ENCODE measurements at places on chromosomes 5 and 9.

DNA sequence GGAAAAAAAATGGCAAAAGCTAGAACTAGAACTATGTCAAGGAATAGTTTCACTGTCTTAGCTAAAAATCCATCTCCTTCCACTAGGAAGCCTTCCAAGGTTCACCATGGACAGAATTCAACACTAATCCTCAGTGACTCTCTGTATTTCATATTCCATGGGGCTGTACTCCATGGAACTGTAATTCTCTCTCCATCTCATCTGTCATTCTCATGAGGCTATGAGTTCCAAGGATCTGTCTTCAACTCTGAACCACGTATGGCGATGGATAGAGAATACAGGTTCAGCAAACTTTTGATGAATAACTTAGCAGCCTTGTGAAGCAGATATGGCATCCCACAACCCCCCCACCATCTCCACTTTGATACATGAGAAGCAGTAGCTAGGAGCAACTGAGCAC lies 184.0 kb downstream of the SPOCK1 start:
- DNase-seq: no peak

DNA sequence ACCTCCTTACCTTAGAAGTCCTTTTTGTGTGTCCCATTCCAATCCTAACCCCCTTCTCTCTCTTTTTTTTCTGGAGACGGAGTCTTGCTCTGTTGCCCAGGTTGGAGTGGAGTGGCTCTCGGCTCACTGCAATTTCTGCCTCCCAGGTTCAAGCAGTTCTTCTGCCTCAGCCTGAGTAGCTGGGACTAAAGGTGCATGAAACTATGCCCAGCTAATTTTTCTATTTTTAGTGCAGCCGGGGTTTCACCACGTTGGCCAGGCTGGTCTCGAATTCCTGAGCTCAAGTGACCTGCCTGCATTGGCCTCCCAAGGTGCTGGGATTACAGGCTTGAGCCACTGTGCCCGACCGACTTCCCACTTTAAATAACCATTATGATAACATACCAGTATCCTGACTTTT lies 17.5 kb downstream of the TMEM38B start:
- DNase-seq: no peak

DNA sequence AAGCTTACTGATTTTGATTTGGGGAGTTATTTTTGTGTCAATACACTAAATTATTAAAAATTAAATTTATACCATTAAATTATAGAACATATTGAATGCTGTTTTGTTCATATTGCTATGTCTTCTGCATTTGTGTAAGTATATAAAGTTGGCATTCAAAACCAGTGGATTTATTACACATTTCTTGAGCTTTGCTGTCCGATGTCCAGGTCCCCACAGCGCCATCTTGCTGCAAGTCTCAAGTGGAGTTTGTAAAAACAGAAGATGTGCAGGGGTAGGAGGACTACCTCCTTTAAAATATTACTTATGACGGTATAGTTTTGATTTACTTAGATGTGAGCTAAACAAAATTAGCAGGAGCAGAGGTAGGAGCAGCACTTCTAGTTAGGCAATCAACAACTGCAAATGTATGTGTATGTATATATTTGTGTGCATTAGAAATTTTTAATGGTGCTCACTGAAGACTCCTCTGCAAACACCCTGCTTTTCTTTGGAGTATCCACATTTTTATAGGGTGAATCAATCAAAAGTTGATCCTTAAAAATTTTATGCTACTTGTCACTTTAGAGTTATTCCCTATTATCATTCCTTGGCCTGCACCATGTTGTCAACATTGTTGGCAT lies 37.4 kb downstream of the CPEB4 start:
- DNase-seq: no peak

- no peak for DNase-seq
Observed at GRCh38 chr9:95887926-95888497, 12.5 kb downstream of the ERCC6L2 start.

GRCh38 chr9:98097836-98098235 lies 21.2 kb downstream of the TRIM14 start:
- DNase-seq: no peak

GRCh38 chr5:90940227-90940995 lies 381.8 kb downstream of the ADGRV1 start:
- peak; percentile 11 for DNase-seq

DNA sequence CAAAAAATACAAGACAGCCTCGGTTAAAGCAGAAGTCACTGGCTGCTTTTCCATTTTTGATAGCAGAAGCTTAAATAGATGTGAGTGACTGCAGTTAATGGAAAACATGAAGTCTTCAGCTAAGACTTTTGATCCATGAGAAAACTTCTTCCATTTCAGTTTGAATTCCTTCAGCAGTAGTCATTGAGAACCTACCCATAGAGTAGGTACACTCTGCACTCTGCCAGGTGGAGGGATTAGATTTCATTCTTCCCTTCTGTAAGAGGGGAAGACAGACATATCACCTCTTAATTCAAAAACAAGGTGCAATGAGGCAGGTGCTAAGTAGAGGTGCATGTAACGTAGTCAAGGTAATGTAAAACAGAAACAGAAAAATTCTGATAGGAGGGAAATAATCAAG lies 26.7 kb upstream of the XPA start:
- no peak for DNase-seq

DNA sequence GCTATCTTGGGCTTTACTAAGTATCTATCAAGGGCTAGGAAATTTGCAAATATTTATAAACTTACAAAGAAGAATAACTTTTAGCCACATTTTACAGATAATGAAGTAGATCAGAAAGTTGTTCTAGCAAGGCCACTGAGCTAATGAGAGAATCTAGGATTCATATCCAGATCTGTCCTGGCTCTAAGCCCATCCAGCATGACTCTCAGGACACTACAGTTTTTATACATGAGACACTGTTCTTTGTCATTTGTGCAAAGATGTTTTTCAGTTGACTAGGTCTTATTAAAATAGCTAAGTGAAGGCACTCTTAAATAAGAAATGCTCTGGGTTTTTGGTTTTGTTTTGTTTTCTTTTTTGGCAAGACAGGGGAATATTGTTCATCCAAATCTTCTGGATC lies 273.1 kb downstream of the GABRB2 start:
- DNase-seq: no peak

GRCh38 chr5:121726991-121727390 lies 124.7 kb upstream of the FTMT start:
- DNase-seq: no peak

DNA sequence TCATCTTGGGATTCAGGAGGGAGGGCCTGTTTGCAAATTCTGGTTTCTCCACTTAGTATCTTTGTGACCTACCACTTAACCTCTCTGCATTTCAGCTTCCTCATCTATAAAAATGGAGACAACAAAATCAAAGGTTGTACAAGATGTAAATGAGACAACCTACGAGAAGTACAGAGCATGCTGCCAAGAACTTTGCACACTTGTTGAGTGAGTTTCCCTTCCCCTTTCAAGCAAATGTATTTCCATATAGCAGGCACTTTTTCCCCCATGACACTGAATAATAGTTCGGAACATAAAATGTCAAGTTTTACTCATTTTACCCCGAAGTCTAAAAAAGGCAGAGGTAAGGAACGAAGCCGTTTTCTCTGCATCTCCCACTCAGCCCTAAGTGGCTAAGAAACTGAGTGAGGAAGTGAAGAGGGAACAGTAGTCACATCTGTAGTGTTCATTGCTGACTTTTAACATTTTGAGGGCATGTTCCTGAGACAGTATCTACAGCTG lies 159.0 kb downstream of the TLE1 start:
- no peak for DNase-seq

- no peak for DNase-seq
Observed at GRCh38 chr5:82234885-82235284, 43.3 kb downstream of the RPS23 start.

GRCh38 chr9:36976371-36977030 lies 57.6 kb downstream of the PAX5 start:
- DNase-seq: no peak

DNA sequence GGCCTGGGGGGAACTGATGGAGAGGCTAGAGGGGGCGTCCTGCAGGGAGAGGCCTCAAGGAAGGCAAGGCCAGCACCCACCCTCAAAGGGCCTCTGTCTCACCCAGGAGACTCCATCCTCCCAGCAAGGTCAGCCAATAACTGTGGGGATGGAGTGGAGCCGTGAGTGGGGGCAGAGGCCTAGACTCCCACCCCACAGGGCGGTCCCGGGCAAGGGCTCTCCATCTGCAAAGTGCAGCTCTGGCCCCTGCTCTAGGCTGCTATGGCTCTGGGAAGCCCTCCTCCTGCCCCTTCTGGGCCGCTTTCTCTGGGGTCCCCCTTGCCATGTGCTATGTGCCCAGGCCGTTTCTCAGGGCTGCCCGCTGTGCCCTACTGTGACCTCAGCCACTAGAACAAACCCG lies 14.0 kb downstream of the FPGS start:
- DNase-seq: no peak

GRCh38 chr5:120304663-120305062 lies 159.4 kb upstream of the PRR16 start:
- peak; percentile 92 for DNase-seq

DNA sequence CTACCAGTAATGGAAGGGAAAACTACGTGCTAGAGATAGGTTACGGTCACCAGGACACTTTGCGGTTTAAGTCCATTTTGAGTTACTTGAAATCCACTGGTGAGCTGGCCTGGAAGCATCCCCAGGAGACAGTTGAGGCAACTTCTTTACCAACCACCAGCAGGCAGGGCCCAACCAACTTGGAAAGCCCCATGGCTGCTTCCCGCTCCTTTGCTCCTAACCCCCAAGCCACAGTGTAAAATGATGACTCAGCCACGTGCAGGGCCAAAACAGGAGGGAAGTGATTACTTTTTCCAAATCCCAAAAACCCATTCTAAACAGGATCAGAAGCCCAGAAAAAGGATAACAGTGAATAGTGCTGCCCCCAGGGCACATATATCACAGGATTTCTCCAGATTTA lies 87.4 kb downstream of the PAX5 start:
- DNase-seq: no peak

DNA sequence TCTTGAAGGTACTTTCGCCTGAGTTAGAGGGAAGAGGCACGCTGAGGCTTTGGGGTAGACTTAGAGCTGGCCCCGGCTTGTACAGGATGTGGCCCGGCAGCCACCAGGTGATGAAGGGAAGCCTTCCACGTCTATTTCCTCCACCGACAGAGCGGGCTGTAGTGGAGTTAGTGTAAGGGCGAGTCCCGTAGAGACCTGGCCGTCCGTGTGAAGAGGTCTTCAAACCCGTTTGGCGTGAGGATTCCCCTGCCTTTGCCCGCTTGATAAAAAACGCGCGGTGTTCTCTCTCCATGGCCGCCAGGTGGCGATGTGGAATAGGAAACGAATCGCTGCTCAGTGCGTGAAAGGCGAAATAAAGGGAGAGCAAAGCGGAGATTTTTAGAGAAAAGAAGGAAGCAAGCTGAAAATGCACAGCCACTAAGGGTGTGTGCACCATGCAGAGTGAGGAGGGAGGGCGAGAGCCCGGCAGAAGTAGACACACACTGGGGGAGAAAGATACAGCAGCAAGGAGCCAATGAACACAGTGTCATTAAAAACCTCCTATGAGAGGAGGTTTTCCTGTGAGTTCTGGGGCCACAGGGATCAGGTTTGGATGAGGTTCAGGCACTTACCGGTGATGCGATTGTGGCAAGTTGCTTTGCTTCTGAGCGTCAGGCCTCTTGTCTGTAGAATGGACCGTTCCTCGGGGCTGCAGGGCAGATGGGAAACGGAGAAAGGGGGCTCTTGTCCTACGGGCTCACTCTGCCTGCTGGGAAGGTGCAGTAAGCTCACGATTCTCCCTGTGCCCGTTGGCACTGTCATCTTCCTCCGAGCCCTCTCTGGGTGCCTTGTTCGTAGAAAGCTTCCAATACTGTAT lies 34.2 kb downstream of the STC2 start:
- DNase-seq: peak; percentile 41

GRCh38 chr9:111524731-111525055 lies 286 bp upstream of the ZNF483 start:
- DNase-seq: no peak

DNA sequence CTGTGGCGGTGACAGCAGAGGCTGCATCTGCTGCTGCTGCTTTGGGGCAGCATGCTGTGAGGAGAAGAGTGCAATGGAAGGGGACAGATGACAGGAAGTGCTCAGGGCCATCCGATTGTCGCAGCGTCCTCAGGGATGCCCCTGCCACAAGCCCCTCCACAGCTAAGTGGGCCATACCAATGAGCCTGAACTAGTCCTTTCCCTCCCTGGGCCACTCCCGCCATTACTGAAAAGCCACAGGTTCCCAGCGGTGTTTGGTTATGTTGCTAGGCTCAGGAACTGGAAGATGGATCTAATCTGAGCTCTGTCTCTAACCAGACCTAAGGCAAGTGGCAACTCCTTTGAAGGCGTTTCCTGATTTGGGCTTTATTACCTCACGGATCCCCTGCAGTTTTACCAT lies 109.2 kb downstream of the GAPVD1 start:
- DNase-seq: no peak

DNA sequence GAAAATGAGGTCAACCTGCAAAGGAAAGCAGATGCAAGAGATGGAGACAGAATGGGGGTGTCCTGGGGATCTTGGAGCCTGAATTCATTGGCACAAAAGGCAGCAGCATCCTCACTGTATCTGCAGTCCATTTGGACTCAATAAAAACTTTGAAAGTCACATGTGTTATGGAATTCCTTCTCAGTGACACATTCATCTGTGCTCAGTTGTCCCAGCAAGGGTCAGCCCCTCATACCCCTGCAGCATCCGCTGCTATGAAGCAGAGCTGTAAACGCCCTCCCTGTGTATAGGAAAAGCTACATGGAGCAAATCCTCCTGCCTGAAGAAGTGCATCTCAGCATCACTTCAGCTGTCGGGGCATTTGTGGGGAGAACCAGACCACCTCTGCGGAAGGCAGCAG lies 14.5 kb upstream of the RARS1 start:
- no peak for DNase-seq

GRCh38 chr5:163533223-163533622 lies 27.8 kb downstream of the MAT2B start:
- no peak for DNase-seq

DNA sequence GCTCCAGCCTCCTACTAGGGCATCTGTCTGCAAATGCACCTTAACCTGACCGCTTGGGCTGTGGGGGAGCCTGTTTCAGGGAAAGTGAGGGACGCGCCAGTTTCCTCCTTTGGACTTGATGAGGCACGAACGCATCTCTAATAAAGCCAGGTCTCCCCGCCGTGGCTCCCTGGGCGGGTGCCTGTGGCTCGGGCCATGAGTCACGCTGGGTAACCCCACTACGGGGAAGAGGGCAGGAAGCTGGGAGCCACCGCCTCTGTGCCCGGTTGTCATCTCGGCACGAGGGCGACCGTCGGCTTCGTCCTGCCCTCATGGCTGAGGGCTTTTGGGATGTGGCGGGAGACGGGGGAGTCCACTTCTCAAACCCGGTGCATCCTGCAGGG lies 12.1 kb downstream of the NOTCH1 start:
- no peak for DNase-seq

- DNase-seq: peak; percentile 31
Observed at GRCh38 chr5:145473042-145473642, 362.0 kb downstream of the PRELID2 start.

GRCh38 chr5:150729859-150730258 lies 29.0 kb downstream of the DCTN4 start:
- DNase-seq: no peak

DNA sequence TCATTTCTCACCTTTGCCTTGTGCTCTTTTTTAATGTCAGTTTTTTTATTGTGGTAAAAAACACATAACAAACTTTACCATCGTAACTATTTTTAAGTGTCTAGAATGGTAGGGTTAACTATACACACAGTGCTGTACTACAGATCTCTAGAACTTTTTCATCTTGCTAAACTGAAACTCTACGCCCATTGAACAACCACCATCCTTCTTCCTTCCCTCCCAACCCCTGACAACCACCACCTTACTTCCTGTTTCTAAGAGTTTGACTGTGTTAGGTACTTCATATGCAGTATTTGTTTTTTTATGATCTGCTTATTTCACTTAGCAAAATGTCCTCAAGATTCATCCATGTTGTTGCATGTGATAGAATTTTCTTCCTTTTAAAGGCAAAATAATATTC lies 54.9 kb downstream of the PSAT1 start:
- no peak for DNase-seq
